Activated CD4-positive, alpha-beta T cell treated with anti-CD3 and anti-CD28 coated beads, Interleukin-2, amount 50 U/mL, for 24 hours (primary cell): ENCODE measurements at places on chromosomes 4 and X.

DNA sequence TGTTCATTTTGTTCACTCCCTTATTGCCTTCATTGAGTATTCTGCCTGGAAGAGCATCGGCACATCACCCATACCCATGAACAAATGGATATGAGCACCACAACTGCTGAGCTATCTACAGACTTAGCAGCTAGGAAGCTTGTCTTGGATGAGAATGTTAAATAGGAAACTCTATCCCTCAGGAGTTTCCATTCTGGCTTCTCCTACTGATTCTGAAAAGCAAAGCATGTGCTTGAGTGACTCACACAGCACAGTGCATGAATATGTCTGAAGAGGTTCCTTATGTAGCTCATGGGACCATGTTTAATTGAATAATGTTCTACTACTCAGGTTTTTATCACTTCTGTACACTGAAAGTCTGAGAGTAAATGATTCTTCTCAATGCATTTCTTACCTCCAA is 57.3 kb upstream of the MXRA5 start:
- no peak for DNase-seq

- DNase-seq, result no peak
Measured at GRCh38 chr4:2246384-2247127, 4.6 kb upstream of the HAUS3 start.

DNA sequence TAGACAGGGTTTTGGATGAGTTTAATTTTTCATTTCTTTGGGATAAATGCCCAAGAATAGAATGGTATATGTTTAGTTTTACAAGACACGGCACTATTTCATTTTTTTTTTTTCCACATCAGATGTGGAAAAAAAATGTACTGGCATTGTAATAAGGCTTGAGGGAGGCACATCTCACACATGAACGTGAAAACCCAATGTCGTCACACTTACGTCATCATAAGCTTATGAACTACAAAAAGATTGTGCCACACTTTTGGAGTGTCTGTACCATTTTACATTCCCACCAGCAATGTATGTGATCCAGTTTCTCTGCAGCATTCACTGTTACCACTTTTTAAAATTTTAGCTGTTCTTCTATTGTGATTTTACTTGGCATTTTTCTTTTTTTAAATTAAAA is 74.2 kb downstream of the TAF1 start:
- DNase-seq, result no peak

DNA sequence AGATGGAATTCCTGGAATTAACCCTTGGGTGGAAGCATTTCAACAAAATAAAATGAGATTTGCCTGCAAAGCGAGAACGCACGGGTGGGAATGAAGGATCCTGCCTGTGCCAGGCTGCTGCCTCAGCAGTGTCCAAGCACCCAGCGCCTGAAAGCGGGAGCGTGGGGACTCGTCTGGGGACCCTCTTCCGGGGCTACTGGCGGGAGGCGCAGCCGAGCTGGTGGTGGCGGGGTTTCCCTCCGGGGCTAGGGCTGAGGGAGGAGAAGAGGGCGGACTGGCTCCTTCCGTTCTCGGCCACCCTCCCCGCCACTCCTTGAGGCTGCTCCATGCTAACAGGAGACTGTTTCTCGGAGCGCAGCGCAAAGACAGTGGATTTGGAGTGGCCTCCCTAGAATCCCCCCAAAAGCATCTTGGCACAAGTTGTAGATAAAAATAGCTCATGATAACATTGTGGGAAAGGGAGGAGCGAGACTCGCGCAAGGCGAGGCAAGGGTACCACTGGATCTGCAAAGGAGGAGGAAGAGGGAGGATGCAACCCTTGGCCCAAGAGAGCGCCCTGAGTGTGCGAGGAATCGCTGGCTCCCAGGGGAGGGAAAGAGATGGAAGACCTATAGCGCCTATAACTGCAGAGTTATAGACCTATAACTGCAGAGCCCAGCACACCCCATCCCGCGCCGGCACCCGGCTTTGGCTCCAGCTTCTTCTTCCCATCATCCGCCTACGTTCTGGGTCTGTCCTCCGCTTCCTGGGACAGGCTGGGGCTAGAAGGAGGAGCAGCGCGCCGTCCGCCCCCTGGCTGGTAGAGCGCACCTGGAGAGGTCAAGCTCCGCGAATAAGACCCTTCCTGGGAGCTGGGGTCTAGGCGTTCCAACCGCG is 1.3 kb downstream of the HS3ST1 start:
- DNase-seq, result no peak

DNA sequence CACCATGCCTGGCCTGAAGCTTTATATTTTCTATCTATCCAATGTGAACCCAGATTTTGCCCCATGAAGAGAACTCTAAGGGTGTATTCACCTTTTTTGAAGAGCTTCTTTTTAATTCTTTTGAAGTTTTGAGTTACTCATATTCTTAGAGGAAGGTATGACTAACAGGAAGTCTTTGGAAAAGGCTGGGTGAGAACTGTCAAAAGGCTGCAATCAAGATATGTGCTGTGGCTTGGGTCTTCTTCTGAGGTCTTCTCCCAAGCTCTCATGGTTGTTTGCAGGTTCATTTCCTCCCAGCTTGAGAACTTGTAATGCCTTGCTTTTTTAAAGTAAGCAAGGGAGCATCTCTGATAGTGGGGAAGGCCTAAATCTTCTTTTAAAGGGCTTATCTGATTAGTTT is 3.1 kb upstream of the C4orf17 start:
- peak; percentile 39 for DNase-seq

GRCh38 chr4:85509882-85510631 is 35.1 kb downstream of the ARHGAP24 start:
- no peak for DNase-seq

GRCh38 chr4:881709-882108 is 50.4 kb downstream of the GAK start:
- no peak for DNase-seq

DNA sequence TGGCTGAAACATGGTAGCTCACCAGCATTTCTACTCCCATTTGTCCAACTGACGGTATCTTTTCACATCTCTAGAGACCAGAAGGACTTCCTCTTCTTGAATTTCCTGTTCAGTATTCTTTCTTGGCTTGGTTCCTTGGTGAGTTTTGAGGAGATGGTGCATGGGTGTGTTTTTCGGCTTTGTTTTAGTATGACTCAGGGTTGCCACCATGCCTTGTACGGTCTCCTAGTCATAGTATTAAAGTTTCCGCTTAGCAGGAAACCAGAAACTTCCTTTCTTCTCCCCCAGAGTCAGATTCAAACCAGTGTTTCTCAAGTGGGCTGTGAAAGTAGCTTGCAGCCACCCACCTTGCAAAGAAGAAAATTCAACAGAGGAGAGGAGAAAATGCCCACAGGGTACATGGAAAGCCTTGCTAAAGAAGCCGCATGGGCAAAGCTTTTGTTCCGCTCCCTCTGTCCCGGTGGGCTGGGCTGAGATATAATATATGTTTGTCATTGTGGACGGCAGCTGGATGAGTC is 5.7 kb downstream of the CD99 start:
- peak; percentile 77 for DNase-seq

- DNase-seq, result no peak
Measured at GRCh38 chrX:7638078-7638710, 204.8 kb upstream of the VCX start.

GRCh38 chr4:128725405-128726055 is 84.0 kb upstream of the JADE1 start:
- no peak for DNase-seq

GRCh38 chr4:187209921-187210613 is 486.4 kb upstream of the FAT1 start:
- DNase-seq, result no peak

DNA sequence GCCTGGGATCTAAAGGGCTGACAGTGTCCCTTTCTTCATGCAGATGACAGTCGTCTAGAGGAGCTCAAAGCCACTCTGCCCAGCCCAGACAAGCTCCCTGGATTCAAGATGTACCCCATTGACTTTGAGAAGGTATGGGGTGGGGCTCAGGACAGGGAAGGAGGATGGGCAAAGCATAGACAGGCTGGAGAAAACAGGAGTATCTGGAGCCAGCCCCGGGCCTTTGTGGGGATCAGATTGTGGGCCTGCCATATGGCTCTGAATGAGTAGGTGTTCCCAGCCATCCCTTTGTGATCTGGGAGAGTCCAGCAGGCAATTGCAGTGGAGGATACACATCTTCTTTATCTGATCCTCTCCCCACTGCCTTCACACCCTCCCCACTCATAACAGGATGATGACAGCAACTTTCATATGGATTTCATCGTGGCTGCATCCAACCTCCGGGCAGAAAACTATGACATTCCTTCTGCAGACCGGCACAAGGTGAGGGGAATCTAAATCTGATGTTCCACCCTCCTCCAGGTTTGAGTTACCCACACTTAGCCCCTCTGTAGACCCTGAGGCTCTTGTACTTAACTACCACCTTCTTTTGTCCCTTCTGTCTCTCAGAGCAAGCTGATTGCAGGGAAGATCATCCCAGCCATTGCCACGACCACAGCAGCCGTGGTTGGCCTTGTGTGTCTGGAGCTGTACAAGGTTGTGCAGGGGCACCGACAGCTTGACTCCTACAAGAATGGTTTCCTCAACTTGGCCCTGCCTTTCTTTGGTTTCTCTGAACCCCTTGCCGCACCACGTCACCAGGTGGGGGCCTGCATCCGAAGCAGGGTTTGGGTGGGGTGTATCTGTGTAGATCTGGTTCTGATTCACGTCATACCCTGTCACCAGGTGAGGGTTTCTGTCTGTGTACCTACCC is 5.8 kb upstream of the CDK16 start:
- DNase-seq, result no peak

DNA sequence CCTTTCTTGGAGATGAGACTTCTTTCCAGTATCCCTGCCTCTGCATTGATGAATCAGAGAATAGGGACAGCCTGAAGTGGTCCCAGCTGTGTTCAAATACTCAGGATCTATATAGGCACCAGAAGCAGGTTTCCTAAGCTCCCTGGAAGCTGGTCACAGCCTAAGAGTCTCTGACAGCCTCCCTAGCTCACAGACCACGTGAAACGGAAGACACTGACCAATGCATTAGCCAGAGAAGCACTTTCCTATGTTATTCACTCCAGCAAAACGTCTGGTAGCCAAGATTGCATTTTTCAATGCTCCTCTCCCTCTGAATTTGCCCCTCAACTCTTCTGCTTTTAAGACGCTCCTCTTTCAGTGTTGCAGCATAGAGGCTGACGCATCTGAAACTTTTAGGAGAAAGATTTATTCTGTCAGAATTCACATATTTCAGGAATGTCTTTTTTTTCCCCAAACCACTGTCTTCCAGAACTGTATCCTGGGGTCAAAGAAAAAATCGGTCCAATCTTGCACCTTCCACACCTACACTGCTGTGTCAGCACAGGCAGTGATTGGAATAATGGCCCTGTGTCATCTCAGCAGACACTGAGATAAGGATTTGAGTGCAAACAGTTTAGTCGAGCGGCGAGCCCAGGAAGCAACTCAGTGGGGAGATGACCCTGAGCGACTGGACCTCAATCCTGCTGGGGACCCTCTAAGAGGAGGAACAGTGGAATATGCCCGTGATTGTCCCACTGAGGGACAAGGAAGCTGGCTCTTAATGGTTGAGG is 109.4 kb downstream of the SMIM20 start:
- no peak for DNase-seq

- DNase-seq, result no peak
Measured at GRCh38 chr4:107760281-107760947, 40.4 kb upstream of the PAPSS1 start.

GRCh38 chrX:15855568-15856221 is 1.1 kb upstream of the AP1S2 start:
- DNase-seq, result no peak

DNA sequence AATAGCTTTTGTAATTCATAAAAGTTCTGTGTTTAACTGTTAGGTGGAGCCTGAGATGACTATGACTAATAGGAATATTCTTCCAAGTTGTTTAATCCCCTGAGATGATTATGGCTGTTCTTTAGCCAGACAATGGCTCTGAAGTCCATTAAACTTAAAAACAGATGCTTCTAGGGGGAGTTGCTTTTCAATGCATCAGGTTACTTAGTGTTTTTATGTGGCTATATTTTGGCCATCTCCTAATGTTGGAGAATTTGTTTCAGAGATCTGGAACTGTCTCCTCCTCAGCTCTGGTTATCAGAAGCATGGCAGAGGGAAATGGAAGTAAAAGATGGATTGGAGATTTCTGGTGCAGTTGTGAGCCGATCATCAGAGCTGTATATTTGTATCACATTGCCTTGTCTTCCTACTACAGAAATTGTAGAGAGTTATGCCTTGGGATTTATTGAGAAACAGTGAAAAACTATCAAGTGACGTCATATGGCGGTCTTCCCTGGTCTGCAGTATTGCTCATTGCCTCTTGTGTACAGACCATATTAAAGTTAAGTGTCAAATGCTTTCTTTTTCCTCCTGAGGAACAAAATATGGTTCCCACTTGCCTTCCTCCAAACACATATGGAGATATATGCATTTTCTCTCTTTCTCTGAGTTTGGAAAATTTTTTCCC is 29.8 kb downstream of the SGMS2 start:
- no peak for DNase-seq

- no peak for DNase-seq
Measured at GRCh38 chr4:164482758-164483157, 271.2 kb upstream of the SMIM31 start.

DNA sequence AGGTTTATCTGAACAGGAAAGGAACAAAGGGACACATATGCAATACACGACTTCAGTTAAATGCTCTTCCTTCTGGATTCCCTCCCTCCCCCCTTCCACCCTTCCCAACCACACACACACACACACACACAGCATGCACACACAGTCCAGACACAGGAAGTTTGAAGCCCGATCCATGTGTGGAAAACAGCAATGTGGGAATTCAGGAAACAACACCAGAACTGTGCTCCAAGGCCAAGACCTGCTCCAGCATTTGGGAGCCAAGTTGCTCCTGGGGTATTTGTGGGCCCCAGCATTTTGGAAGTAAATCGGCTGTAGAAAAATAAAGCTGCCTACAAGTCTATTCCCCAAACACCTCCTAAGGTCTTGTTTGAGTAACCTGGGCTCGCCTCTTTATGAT is 5.6 kb upstream of the AMOT start:
- no peak for DNase-seq

GRCh38 chr4:130077275-130077674 is 981.3 kb downstream of the C4orf33 start:
- DNase-seq, result no peak

GRCh38 chr4:67939195-67939594 is 24.1 kb downstream of the TMPRSS11A start:
- DNase-seq, result no peak

GRCh38 chrX:47745416-47745815 is 86.4 kb upstream of the UXT start:
- no peak for DNase-seq

DNA sequence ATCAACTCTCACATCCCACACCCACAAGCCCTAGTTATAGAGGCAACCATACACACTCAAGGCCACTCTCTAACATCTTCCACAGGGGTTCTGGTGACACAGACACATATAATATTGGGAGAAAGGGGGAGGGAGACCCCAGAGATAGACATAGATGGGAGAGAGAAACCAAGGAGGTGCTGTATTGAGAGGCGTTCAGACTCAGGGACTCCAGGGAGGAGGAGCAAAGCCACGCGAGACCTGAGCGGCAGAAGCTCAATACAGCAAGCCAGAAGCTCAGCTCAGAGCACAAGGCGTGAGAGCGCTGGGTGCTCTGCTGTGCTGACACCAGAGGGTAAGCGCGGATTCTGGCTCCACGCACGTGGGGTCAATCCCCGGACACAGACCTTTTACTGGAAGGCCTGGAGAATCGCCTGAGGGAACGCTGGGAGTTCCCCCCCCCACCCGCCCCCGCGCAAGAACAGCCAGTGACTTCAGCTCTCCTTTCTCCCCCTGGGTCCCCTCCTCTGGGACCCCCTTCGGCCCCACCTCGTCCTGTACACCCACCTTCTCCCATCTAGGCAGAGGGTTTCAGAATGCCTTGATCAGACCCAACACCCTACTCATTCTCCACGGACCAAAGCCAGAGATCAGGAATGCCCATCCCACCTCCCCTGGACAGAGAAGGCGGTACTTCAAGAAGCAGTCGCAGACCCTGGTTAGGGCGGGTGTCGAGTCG is 8.7 kb downstream of the MSX1 start:
- no peak for DNase-seq
